ENCODE measurements at places on chromosomes 12 and 14. TPM values are rescaled to one million over a fixed set of nuclear protein-coding genes. Genes with fewer than 3 reads are reported as not detected.

Gene PNN
- polyA plus RNA-seq: 95.4 TPM

Gene CEP83
- 22.6 TPM for polyA plus RNA-seq

Gene GALNT6
- polyA plus RNA-seq: 0.80 TPM

Gene COX8C
- polyA plus RNA-seq: not detected

Gene KRT78
- polyA plus RNA-seq: not detected

Gene RNASE7
- polyA plus RNA-seq: 0.12 TPM

GRCh38 chr14:53741479-53742232 is 215.0 kb downstream of the BMP4 start:
- no peak for DNase-seq

DNA sequence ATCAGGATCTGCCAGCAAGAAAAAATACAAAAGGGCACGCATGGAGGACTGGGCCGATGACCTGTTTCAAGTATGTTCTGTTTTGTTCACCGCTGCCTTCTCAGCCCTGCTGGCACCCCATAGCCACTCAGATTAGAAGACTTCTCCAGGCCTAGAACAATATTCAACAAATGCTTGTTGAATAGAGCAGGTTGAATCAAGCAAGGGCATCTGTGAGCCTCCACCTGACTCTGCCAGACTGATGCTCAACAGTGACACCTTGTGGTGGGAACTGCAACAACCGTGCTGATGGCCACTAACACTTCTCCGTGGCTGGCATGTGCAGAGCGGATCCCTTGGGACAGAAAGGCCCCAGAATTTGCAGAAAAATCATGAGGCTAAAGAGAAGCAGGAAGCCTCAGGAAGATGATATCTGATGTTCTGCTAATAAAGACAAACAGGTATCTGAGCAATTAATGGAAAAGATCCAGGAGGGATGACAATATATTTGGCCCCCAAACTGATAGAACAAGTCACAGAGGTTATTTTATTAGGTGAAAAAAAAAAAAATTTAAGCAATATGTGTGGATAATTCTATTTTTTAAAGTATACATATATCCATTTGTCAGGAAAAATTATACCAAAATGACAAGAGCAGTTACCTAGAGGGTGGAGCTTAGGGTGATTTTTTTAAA is 114.3 kb downstream of the KSR2 start:
- peak; percentile 70 for DNase-seq

DNA sequence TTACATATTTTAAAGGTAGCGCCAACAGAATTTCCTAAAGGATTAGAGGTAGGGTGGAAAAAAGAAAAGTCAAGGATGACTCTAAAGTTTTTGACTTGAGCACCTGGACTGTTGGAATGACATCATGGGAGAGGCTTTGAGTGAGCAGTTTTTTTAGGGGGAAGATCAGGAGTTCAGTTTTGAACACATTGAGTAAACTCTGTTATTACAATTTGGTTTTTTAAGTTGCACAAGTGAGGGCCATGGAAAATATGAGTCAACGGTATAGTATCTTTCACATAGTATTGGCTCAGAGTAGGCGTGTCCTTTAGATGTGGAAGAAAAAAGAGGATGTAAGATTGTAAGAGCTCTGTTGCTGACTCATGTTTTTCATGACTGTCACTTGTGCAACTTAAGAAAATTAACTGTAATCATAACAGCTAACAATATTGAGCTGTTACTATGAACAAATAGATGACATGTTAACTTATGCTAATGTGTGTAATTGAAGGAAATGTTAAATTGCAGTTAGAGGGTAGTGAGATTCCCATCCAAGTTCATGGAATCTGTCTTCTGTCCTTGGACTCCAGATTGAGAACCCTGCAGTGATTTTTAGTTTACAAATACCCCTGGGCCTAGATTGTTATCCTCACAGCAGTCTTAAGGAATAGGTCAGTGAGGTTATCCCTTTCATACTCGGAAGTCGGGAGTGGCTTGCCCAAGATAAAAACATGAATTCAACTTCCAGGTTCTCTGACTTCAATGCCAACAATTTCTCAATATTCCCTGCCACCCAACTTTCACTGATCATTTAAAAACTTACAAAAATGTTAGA is 48.2 kb upstream of the ATP2B1 start:
- no peak for DNase-seq

- no peak for DNase-seq
These were observed 42.3 kb downstream of the BCL11B start for GRCh38 chr14:99229654-99230207.

DNA sequence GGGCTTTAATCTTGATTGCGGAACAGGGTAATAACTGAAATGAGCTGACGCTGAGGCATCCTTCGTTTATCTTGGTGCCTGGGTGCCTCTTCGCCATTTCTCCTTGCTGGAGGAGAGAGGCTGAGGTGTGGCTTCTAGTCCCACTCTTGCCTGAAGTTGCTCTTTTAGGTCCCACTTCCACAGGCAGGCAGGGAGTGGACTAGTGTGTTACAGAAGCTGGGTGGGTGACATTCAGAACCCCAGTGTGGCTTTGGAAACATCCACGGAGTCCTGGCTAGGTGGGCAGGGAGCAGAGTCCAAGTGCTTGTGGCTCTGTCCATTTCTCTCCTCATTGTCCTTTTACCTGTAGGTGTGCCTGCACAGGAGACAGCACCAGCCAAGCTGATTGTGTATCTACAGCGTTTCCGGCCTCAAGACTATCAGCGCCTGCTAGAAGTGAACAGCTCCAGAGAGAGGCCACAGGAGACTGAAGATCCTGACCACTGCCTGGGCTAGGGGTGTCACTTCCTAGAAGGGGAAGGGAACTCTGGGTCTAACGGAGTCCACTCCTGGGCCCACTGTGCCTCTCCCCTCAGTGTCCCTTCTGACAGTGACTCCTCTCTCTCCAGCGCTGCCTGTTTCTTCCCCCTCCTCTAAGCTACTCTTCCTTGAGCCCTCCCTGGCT is 2.4 kb downstream of the THTPA start:
- DNase-seq: no peak

GRCh38 chr14:95345032-95345431 is 25.3 kb upstream of the CLMN start:
- DNase-seq: no peak

- DNase-seq: no peak
These were observed 2.9 kb upstream of the HMGA2 start for GRCh38 chr12:65821336-65821735.

DNA sequence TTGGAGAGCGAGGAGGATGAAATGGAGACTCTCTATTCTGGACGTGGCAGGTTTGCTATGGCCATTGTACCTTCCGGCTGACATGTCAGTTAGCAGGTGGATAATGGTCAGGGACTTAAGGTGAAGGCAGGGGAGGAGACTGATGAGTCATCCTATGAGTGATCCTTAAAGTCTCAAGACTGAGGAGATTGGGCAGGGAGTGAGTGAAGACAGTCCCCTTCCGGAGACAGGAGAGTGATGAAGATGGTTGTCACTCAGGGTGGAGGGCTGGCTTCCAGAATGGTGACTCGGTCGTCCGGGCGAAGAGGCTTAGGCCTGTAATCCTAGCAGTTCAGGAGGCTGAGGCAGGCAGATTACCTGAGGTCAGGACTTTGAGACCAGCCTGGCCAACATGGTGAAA is 49.8 kb upstream of the CCDC63 start:
- DNase-seq: no peak
